ENCODE measurements at places on chromosomes 6 and 20. TPM values are rescaled to one million over a fixed set of nuclear protein-coding genes. Genes with fewer than 3 reads are reported as not detected.

DNA sequence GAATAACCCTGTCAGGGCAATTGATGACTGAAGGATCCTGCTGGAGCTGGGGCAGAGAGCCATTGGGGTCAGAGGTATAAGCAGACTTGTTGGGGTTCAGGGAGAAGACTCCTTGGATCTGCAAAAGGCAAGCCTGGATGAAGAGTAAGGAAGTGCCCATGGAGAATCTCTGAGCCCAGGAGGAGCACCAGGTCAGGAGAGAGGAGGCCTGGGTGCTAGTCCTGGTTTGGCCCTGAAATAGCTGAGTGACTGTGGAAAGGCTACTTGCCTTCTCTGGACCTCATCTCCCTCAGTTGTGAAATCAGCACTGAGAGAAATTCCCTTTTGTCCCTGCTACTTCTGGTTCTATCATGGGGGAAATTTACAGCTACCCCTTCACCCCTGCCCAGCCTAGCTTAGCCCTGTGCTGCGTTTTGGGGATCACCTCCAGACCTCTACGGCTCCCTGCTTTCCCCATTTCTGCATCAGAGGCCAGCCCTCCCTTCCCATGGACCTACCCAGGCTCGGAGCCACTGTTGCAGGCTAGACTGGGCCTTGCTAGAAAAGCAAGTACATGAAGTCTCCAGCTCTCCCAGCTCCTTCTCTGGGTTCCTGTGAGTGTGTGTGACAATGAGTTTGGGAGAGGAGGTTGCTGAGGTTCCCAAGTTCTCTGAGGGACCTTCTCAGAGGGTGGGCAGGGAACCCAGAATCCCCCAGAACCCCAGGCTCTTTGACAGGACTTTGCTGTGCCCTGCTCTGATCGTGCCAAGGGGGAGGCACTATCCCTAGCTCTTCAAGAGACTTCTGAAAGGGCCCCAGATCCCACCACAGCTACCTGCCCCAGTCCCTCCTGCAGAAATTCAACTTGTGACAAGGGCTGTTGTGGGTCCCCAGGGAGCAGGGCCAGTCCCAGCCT is 2.3 kb upstream of the NCR2 start:
- DNase-seq, result no peak

RALGAPA2 gene
- 11.8 TPM for total RNA-seq

DNA sequence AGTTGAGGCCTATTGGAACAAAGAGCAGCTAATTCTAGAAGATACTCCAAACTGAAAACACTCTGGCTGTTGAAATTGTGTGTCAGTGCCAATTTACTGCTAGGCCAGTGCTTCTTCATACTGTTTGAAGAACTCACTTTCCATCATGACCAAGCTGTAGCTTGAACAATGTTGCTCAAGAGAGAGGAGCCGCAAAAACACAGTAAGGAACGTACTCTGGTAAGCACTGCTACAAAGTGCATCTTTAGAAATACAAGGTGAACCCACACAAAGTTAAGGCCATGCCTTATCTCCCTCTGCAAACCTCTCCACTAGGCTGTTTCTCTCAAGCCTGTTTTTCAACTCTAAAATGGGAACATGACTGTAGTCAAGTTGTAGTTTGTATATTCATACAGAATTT is 74.5 kb upstream of the TULP1 start:
- no peak for DNase-seq

GABRR1 gene
- 0.02 TPM for total RNA-seq

- no peak for DNase-seq
Measured at GRCh38 chr6:89385846-89386245, 26.2 kb downstream of the RRAGD start.

- no peak for DNase-seq
Measured at GRCh38 chr6:90249458-90249857, 47.2 kb downstream of the BACH2 start.

GRCh38 chr6:169896826-169897456 is 145.5 kb downstream of the ERMARD start:
- DNase-seq, result no peak

- DNase-seq, result no peak
Measured at GRCh38 chr6:134721060-134721405, 228.9 kb downstream of the ALDH8A1 start.

TFAP2C gene
- 1.9 TPM for total RNA-seq

NR2E1 gene
- 0.05 TPM for total RNA-seq

CDKN1A gene
- total RNA-seq, result 207 TPM

DNA sequence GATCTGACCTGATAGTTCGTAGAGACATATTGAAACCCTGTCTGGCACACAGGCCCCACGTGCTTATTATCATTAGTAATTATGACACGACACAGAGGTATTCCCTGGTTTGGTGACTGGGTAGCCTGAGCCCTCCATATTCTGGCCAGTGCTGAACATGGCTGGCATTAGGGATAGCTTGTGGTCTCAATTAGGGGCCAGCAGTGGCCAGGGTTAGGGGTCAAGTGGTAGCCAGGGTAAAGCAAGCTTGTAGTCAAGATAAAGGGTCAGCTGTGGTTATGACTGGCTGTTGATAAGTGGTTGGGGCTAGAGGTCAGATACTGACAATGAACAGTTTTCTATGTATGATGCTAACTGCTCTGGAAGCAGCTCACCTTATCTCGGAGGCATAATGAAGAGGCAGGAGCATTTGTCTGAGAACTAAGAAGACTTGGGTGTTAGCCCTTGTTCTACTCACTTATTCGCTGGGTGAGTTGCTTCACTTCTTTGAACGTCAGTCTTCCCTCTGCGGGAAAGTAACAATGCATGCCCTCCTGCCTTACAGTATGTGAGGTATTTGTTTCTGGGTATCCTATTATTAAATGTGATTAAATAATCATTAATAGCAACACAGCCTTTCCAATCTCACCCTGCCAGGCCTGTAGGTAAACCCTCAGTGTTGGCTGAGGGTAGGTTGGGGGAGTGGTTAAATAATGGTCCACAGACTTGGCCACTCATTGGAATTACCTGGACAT is 66.7 kb downstream of the VEGFA start:
- DNase-seq, result no peak

DNA sequence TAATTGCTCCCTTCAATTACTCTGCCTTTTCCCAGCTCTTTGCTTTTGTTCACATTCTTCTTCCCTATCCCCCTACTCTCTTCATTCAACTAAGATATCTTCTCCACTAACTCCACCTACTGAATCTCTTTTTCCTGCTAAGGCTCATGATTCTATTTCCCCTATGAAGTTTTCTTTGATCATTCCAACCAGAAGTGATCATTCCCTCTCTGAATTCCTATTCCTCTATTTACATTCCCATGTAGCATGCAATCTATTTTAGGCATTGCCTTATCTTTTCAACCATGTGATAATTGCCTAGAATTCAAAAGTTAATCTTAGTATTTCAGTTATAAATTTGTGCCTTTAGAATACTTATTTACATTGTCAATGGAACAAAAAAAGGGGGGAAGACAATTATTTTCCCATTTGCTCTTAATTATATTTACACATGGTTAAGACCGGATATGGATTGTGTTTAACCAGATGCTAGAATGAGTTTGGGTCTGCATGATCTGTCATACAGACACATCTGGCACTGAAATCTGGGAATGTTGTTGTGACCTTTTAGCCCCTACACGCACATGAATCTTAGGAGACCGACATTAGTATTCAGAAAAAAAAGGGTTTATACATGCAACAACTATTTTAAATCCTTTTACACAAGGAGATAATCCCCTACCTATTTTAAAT is 20.8 kb downstream of the MOXD1 start:
- DNase-seq, result no peak
